ENCODE measurements at places on chromosomes 7 and 10.

- peaks cover 4% of the 10 kb centered on the region for H3K4me1 ChIP-seq
- H3K4me3 ChIP-seq, result no peak overlapping the region
- H3K27ac ChIP-seq, result no peak overlapping the region
- H3K36me3 ChIP-seq, result no peaks in the 10 kb centered on the region
These were observed 8.5 kb downstream of the UCN3 start for GRCh38 chr10:5373307-5373706.

- no peaks in the 10 kb centered on the region for H3K4me1 ChIP-seq
- no peak for DNase-seq
- H3K36me3 ChIP-seq, result no peaks in the 10 kb centered on the region
- no peaks in the 10 kb centered on the region for H3K27me3 ChIP-seq
These were observed 135.4 kb downstream of the PPP1R3A start for GRCh38 chr7:113783403-113783802.

DNA sequence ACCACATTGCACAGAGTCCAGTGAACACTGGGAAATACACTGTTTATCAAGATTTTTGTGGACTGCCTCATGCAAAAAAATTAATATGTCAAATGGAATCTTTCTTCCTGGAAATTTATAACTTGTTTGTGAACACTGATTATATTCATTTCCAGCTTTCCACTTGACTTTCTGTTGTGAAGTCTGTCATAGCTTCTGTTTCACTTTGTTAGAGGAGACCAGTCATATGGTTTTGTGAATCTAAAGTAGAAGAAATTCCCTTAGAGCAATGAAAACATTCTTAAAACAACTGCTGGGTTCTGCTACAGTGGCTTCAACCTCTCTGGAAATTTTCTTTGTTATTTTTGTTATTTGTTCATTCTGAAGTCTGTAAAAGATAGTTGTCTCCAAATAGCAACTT lies 349.5 kb upstream of the NFE2L3 start:
- no peak for DNase-seq
- H3K4me3 ChIP-seq, result no peak overlapping the region
- H3K27me3 ChIP-seq, result peaks cover 5% of the 10 kb centered on the region
- no peak overlapping the region for H3K27ac ChIP-seq

DNA sequence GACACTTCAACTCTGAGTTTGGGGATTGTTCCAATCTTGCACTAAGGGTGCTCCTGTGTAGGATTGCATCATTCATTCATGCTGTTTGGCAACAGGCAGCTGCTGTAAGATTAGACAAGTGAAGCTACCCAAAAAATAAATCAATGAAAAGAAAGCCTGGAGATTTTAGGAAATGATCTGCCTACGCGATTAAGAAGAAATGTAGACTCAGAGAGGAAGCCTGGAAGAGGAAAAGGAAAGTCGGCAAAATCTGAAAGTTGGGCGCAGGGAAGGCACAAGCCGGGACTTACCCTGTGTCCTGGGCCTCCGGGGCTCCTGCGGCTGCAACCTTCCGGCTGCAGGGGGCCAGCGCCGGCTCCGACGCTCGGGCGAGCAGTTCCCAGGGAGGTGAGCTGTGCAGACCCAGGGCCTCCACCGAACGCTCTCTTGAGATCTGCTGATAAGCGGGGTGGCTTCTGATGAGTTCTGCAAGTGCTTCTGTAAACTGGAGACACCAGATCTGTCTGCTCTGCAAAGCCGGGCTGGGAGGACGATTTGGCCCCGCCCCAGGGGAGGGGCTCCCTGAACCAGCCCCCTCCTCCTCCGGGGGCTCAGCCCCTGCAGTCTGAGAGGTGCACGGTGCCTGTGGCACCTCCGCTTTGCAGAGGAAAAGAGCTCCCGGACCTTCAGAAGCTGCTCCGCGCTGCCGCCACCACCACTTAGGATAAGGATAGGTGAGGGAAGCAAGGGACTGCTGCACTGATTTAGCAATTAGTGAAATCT lies 17.4 kb downstream of the PSPH start:
- H3K27ac ChIP-seq, result no peak overlapping the region
- DNase-seq, result peak; percentile 54
- H3K4me3 ChIP-seq, result peak overlapping the region; percentile 85
- no peaks in the 10 kb centered on the region for H3K27me3 ChIP-seq
- peaks cover 3% of the 10 kb centered on the region for H3K4me1 ChIP-seq

- H3K27me3 ChIP-seq, result peaks cover 5% of the 10 kb centered on the region
- no peak overlapping the region for H3K27ac ChIP-seq
- no peaks in the 10 kb centered on the region for H3K4me1 ChIP-seq
- H3K36me3 ChIP-seq, result no peaks in the 10 kb centered on the region
- no peak overlapping the region for H3K4me3 ChIP-seq
- DNase-seq, result no peak
These were observed 991.4 kb downstream of the CCSER2 start for GRCh38 chr10:85319826-85320225.

DNA sequence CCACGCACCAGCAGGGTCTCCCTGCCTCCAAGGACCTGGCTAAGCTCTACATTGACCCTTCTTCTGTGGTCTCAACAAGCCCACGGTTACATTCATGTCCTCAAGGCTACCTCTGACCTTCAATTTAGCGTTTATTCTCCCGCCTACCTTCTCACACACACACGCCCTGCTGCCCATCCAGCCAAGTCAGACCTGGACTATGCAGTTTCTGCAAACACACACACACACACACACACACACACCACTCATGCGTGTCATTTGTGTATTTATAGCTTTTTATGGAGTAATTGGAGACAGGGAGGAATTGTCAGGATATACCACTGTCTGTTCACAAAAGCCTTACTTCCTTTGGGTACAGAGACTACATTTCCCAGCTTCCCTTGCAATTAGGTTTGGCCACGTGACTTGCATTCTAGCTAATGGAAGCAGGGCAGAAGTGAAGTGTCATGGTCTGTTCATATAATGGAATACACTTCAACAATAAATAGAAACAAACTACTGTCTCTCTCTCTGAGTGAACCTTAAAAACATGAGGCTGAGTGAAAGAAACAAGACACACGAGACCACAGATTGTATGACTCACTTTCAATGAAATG lies 53.8 kb upstream of the CPXM2 start:
- no peak overlapping the region for H3K4me3 ChIP-seq
- H3K4me1 ChIP-seq, result peaks cover 5% of the 10 kb centered on the region
- DNase-seq, result no peak
- no peak overlapping the region for H3K27ac ChIP-seq
- peaks cover 8% of the 10 kb centered on the region for H3K27me3 ChIP-seq
- H3K36me3 ChIP-seq, result peaks cover 4% of the 10 kb centered on the region

GRCh38 chr10:132786476-132786883 lies 533 bp upstream of the NKX6-2 start:
- H3K4me1 ChIP-seq, result no peaks in the 10 kb centered on the region
- H3K27ac ChIP-seq, result no peak overlapping the region
- H3K27me3 ChIP-seq, result peaks cover 6% of the 10 kb centered on the region

GRCh38 chr10:73551515-73551914 lies 39.6 kb downstream of the USP54 start:
- no peak overlapping the region for H3K4me3 ChIP-seq
- no peak for DNase-seq
- H3K27ac ChIP-seq, result no peak overlapping the region
- no peaks in the 10 kb centered on the region for H3K4me1 ChIP-seq
- H3K36me3 ChIP-seq, result no peaks in the 10 kb centered on the region

GRCh38 chr7:106421181-106421762 lies 136.5 kb upstream of the NAMPT start:
- H3K27me3 ChIP-seq, result peaks cover 5% of the 10 kb centered on the region
- no peak overlapping the region for H3K27ac ChIP-seq
- peaks cover 13% of the 10 kb centered on the region for H3K4me1 ChIP-seq
- H3K36me3 ChIP-seq, result peaks cover 4% of the 10 kb centered on the region
- no peak for DNase-seq

GRCh38 chr10:124739119-124739921 lies 4.9 kb downstream of the FAM53B start:
- peaks cover 8% of the 10 kb centered on the region for H3K36me3 ChIP-seq
- peak overlapping the region; percentile 92 for H3K27ac ChIP-seq
- H3K27me3 ChIP-seq, result no peaks in the 10 kb centered on the region
- DNase-seq, result no peak
- H3K4me1 ChIP-seq, result peaks cover 59% of the 10 kb centered on the region
- H3K4me3 ChIP-seq, result peak overlapping the region; percentile 98

DNA sequence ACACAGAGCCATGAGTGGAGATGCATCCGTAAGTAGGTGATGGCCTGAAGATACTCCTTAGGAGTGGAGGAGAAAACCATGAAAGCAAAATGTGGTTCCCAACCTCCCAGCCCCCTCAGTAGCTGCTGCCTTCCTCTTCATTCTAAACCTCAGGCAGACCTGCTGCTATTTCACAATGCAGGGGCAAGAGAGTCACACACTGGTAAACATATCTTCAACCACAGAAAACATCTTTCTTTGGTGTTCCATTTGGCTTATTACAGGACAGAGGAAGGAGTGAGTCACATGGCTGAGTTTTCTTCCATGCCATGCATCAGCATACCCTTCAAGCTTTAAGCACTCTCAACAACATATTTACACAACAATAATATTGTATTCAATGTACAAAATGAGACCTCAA lies 342.1 kb downstream of the BMPER start:
- H3K4me1 ChIP-seq, result no peaks in the 10 kb centered on the region
- DNase-seq, result no peak
- H3K27me3 ChIP-seq, result no peaks in the 10 kb centered on the region
- H3K27ac ChIP-seq, result no peak overlapping the region
- no peaks in the 10 kb centered on the region for H3K36me3 ChIP-seq
- H3K4me3 ChIP-seq, result no peak overlapping the region

DNA sequence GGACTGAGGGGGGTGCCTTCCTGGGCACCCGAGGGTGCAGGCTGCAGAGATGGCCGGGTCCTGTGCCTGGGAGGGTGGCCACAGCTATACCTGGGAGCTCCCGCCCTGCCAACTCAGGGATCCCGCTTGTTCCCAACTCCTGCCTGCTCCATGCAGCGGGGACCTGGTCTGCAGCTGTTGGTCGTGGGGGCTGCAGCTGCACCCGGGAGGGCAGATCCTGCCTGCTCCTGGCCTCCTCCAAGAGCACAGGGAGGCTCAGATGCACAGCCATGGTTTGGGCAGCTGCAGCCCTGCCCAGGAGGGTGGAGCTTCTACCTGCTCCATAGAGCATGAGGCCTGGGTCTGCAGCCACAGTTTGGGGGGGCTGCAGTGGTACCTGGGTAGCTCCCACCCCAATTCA lies 13.3 kb upstream of the TCTN3 start:
- H3K27me3 ChIP-seq, result no peaks in the 10 kb centered on the region
- H3K27ac ChIP-seq, result no peak overlapping the region
- H3K4me1 ChIP-seq, result peaks cover 6% of the 10 kb centered on the region

DNA sequence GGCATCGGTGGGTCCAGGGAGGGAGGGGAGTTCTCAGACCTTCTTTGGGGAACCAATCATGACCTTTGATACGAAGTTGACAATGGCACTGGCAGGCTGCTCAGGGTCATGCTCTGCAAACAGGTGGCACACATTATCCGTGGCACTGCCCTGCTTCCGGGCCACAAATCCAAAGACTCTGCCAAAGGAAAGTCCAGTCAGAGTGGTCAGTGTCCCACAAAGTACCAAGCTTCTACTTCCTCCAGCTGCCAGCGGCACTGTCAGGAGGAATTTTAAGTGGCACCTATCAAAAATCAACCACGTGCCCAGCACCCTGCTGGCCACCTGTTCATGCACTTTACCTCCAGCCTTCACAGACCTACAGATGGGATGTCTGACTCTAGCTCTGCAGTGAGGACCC lies 303.9 kb downstream of the TNS3 start:
- no peaks in the 10 kb centered on the region for H3K27me3 ChIP-seq
- DNase-seq, result no peak
- H3K27ac ChIP-seq, result no peak overlapping the region
- peaks cover 9% of the 10 kb centered on the region for H3K4me1 ChIP-seq
